ENCODE measurements at places on chromosomes 4 and X.

- DNase-seq = no peak
Observed at GRCh38 chrX:21691512-21692018, 33.4 kb upstream of the KLHL34 start.

GRCh38 chr4:6229095-6229494 lies 28.7 kb upstream of the JAKMIP1 start:
- peak; percentile 81 for DNase-seq

DNA sequence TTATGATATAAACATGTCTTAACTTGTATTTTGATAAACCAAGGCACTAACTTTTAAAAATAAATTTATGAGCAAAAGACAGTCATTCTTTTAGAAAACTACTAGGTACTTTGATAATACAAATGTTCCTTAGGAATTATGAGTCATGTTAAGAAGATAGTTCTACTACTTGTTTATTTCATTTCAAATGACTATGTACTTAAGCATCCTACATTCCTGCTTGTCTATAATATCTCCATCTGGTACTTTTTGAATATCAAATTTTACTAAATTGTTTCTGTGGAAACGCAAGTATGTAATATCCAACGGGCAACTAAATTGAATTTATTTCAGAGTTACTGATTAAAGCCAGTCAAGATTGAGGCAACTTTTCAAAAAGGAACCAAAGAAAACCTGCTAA lies 61.8 kb downstream of the CAMK2D start:
- no peak for DNase-seq

DNA sequence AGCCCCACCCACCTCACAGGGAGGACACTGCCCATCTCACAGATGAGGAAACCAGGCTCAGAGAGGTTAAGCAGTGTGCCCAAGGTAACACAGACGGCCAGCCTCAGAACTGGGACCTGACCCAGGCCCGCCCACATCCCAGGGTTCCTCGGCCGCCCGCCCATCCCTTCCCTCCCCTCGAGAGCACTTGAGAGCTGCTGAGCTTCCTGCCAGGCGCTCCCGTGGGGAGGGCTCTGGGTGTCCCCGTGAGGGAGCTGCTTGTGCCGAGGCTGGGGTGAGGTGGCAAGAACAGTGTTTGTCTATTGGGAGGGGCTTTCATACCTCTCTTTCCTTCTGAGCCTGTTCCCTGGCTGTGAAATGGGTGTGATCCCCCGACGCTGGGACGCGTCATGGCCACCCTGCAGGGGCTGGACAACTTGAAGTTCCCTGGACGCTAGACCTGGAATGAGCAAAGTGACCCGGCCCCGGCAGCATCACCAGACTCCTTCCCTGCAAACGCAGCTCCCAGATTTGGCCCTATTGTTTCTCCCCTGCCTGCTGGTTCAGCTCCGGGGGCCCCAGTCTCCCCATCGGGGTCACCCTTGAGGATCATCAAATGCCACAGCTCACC lies 204.9 kb downstream of the AFAP1 start:
- no peak for DNase-seq

DNA sequence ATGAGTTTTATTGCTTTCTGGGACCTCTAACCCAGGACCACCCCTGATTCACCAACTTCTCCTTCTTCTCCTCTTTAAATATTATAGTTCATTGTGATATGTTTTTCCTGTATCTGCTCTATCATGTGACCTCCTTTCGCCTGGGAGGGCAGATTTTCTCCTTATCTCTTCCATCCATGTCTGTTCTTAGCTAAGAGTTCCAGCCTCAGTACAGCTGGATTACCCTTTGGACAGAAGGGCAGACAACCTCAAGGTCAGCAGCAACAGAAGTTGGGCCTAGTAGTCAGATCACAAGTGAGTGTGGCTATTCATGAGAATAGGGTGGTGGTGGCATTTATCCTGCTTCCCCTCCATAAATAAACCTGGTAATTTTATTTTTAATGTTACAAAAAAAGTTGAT lies 5.7 kb upstream of the XK start:
- no peak for DNase-seq

- no peak for DNase-seq
Observed at GRCh38 chrX:76434103-76434741, 6.7 kb downstream of the MAGEE1 start.

DNA sequence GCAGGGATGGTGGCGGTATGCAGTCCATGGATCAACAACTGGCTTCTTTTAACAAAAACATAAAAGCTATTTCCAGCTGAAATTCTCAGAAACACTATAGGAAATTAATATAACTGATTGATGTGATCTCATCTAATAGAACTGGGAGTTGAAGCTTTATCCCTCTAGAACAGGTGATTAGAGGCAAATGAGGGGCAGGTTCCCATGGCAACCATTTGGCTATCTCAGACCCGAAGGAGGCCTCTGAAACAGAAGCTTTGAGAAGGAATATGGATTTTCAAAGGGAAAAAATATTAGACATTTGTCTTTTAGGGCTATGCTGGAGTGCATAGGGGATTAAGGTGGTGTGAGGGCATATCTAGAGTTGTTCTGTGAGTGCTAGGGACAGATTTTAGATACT lies 50.0 kb downstream of the IGSF1 start:
- no peak for DNase-seq

DNA sequence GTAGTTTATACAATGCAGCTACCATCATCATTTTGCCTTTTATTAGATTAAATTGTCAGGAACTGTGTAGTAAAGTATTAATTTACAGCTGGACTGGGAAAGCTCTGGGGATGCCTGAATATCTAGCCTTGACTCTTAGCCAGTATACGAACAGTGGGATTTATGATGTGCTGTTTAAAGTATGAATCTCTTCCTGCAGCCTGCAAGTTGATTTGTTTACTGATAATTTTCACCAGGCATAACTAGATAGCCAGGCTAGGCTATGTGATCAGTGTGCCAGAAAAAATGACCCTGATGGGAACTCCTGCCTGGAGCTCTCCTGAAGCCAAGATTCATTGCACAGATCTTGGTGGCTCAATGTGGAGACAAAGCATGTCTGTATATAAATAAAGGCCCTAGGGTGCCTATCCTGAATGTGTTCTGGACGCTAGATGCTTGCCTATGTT lies 119.2 kb downstream of the SCLT1 start:
- DNase-seq = no peak

DNA sequence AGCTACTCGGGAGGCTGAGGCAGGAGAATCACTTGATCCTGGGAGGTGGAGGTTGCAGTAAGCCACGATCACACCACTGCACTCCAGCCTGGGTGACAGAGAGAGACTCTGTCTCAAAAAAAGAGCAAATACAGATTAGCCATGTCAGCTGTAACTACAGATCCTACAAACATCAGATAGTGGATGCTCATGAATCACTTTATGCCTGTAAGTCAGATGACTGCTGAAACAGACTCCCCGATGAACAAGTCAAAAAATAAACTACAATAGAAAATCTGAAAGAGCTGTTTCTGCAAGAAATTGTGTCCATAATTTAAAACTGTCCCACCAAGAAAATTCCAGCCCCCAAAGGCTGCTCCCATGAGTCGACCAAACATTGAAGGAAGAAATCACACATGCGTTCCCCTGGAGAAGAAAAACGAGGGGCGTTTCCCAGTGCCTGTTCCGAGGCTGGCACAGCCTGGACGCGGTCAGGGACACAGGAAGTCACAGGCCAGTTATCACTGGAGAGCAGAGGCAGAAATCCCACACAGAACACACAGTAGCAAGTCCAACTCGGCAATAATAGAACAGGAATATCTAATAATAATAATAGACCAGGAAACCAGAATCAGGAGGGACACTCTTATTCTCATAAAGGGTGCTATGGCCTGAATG lies 30.0 kb upstream of the GTPBP6 start:
- DNase-seq = no peak

DNA sequence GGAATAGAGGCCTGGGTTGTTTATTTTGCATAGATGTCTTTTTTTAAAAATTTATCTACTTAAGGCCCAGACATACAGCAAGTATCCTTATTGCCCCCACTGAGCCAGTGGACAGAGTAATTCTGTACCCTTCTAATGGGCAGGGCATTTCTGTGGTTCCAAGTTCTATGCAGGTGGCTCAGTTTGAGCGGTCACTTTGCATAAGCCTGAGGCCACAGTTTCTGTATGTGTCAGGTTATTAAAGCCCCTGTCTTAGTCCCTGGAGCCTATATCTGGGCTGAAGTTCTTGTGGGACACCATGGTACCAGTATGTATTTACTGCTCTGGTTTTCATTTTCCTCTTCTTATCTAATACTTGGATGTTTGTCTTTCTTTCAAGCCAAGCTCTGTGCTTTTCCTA lies 168.8 kb downstream of the MID1IP1 start:
- no peak for DNase-seq

DNA sequence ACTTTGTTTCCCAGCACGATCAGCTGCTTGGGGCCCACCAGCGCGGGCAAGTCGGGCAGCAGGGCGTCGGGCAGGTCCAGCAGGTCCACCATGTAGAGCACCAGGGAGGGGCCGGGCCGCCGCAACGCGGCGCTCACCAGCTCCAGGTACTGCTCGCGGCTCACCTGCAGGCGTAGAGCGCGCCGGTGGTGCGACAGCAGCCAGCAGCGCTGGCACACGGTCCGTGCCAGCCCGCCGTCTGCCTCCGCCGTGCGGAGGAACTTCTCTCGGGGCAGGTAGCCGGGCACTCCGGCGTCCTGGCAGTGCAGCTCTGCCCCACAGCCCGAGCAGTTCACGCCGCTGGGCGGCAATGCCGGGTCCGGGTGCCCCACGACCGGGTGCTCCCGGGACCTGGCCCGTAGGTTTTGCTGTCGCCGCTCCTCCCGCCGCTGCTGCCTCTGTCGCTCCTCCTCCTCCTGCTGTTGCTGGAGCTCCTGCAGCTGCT lies 527 bp downstream of the NOA1 start:
- DNase-seq = peak; percentile 9

DNA sequence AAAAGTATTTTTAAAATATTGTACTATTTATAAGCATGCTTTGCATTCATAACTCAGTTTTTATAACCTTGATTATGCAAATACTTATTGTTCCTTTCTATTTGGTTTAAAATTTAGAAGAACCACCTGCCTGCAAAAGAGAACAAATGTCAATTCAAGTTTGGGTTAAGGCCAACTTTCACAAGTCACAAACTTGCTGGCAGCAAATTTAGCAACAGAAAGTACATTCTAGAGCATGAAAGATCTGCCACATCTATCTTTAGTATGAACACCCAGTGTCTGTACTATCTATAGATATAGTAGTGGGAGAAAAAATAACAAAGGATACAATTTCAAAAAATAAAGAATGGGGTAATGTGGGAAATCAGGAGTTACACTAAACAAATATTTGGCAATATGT lies 1014.2 kb downstream of the C4orf33 start:
- DNase-seq = no peak

DNA sequence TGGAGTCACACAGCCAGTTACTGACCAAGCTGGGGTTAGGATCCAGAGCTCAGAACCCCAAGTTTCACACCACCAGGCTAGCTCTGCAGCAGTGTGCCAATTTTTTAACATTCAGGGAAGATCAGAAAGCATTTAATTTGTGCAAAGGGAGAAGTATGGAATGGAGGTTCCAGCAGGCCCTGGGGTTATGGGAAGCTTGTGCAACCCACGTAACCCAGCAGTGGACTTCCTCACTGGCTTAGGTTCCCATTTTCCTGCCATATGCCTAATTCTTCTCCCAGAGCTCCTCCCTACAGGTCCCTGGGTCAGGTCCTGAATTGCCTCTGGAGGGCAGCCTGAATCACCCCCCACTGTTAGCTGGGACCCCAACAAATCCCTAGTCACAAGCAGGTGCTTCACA lies 14.0 kb downstream of the APLN start:
- no peak for DNase-seq

- DNase-seq = no peak
Observed at GRCh38 chr4:73544620-73545019, 63.1 kb downstream of the AFM start.

- no peak for DNase-seq
Observed at GRCh38 chr4:189773909-189774308, 166.8 kb upstream of the FRG1 start.

GRCh38 chr4:109385260-109385659 lies 48.4 kb upstream of the SEC24B start:
- no peak for DNase-seq

GRCh38 chr4:64899563-64899962 lies 490.3 kb upstream of the TECRL start:
- DNase-seq = no peak

- no peak for DNase-seq
Observed at GRCh38 chr4:148961526-148961925, 519.3 kb upstream of the NR3C2 start.

- no peak for DNase-seq
Observed at GRCh38 chr4:41432881-41433280, 105.1 kb upstream of the LIMCH1 start.

GRCh38 chrX:9767375-9767774 lies 1.7 kb upstream of the GPR143 start:
- no peak for DNase-seq

DNA sequence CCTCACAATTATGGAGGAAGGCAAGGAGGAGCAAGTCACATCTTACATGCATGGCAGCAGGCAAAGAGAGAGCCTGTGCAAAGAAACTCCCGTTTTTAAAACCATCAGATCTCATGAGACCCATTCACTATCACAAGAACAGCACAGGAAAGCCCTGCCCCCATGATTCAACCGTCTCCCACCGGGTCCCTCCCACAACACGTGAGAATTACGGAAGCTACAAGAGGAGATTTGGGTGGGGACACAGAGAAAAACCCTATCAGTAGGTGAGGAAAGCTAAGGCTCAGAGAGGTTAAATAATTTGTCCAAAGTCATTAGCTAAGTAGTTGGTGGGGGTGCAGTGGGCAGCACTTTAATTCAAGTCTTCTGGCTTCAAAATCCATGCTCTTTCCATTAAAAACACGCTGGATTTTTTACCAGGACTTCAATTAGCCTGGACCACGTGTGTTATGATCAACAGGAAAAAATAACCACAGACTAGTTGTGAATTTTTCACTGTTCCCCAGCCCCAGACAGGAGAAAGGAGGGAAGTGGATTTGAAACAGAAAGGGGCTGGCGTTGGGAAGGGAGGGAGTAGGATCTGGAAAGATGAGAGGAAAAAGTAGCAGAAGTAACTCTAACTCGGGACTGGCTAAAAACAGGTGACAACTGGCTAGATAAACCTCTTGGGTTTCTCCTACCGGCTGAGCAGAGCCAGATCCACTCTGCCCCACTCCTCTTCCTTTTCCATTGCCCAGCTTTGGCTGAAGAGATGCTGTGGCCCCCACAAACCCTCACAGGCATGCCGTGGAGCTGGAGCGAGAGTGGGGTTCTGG lies 986 bp downstream of the MTMR8 start:
- no peak for DNase-seq

DNA sequence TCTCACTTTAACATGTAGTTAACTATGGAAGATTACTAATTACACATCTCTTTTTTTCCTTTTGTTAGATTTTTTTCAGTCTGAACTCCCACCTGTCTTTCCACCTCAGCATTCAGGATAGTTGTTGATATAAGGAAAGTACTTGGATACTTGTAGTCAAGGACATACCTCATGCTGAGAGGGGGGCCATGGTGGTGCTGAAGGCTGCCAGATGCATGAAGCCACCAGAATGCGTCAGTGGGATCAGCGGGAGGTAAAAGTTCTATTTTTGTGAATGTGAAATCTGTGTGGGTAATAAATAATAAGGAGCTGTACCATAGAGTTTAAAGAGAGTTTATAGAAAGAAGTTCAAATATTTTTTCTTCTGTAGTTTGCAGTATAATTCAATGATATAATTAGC lies 13.1 kb upstream of the NDST4 start:
- no peak for DNase-seq

GRCh38 chr4:31667686-31668085 lies 947.5 kb downstream of the PCDH7 start:
- no peak for DNase-seq

GRCh38 chr4:27239641-27240040 lies 379.0 kb downstream of the STIM2 start:
- no peak for DNase-seq

- no peak for DNase-seq
Observed at GRCh38 chr4:47442980-47443379, 20.5 kb downstream of the COMMD8 start.

Measured in NCI-H1092 (cell line).